ENCODE measurements at places on chromosomes 12 and 14.
A peak's percentile ranks its signal among the peaks of the same experiment; 100 is the strongest.

DNA sequence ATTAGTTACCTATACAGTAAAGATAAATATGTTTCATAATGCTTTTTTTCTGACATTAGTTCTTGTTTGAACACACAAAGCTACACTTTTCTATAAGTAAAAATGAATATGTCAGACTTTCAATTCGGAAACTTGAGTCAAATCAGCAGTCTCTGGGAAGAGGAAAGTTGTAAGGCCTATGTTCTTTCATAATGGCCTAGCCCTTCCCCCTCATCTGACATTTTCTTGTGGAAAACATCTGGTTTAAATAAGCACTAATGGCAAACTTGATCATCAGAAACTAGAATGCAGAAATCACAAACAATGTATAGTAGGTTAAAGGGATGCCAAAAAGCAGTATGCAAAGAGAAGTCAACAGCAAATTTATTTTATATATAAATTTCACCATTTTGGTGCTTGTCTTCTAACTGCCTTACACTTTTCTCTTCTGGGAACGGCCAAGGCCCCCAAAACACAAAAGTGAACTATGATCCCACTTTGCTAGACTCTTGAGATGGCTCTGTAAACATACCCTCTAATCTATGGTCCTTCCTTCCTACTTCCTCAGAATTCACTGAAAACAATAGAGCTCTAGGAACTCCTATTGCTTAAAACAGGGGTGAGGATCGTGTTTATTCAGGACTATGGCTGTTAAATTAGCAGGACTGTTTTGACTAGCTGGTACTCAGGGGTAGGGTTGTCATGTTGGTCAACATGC, 444.1 kb downstream of the RAD51B start:
- no peak for DNase-seq

- DNase-seq, result no peak
Observed at GRCh38 chr12:33654313-33654712, 214.7 kb upstream of the SYT10 start.

GRCh38 chr12:53659571-53659981, 16.3 kb downstream of the ATP5MC2 start:
- no peak for DNase-seq

GRCh38 chr12:25585021-25585523, 32.0 kb upstream of the LMNTD1 start:
- DNase-seq, result no peak

DNA sequence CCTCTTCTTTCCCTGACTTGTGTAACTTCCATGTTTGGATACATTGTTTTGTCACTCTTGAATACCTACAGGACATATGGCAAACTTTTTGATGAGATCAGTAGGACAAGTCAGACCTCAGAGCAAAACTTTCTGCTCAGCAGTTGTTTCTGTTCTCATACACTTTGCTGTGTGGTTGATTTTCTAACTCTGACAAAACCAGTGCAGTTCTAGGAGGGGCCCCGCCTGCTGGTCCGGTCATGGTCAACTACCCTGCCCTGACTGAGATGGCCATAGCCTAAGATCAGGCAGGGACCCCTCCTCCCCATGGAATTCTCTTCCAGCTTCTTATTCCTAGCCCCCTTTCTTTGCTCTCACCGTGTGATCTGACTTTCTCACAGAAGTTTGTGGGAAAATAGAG, 92.8 kb downstream of the OTOGL start:
- no peak for DNase-seq

GRCh38 chr14:79829405-79830166, 381.7 kb downstream of the DIO2 start:
- DNase-seq, result no peak

GRCh38 chr12:94631058-94631457, 19.3 kb downstream of the TMCC3 start:
- DNase-seq, result no peak

GRCh38 chr12:6093764-6094163, 30.7 kb downstream of the VWF start:
- DNase-seq, result no peak

DNA sequence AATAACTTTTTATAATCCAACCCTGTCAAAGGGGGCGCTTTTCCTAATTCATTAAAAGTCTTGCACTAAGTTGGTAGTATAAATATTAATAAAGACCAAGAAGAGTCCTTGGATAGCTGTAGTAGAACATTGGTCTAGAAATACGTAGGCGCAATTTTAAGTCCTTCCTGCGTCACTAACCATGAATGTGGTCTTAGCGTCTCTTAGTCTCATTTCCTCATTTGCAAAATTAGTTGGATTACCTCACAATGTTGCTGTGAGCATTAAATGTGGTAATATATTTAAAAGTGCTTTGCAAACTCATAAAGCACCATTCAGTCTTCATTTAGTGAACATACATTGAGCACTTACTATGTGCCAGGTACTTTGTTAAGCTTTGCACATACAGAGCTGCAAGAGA, 149.7 kb downstream of the AEBP2 start:
- peak; percentile 93 for DNase-seq

GRCh38 chr12:94012590-94012989, 135.8 kb upstream of the PLXNC1 start:
- peak; percentile 89 for DNase-seq

GRCh38 chr12:52148464-52149181, 43.2 kb downstream of the KRT80 start:
- no peak for DNase-seq
